A549 treated with RU486 at 1 μM for 4 hours (cell line): ENCODE measurements at places on chromosomes 11 and 22. TPM values are rescaled to one million over a fixed set of nuclear protein-coding genes. Genes with fewer than 3 reads are reported as not detected.

The TSSK2 gene
- total RNA-seq, result not detected in 5 replicates

The APOA5 gene
- not detected in 5 replicates for total RNA-seq

The MAPK8IP2 gene
- total RNA-seq, result 2.2 to 4.2 TPM (median 3.8 TPM) in 5 replicates

The SLN gene
- 0.64 to 1.5 TPM (median 0.97 TPM) in 5 replicates for total RNA-seq

The SUSD2 gene
- 49.5 to 67.2 TPM (median 59.6 TPM) in 5 replicates for total RNA-seq

The LDHAL6A gene
- not detected in 5 replicates for total RNA-seq

The OR5A1 gene
- not detected in 5 replicates for total RNA-seq

The PHOX2A gene
- not detected in 5 replicates for total RNA-seq

The TBX10 gene
- not detected in 5 replicates for total RNA-seq

The OR52A1 gene
- total RNA-seq, result not detected in 5 replicates

The RBMXL2 gene
- total RNA-seq, result not detected in 5 replicates

The P4HA3 gene
- total RNA-seq, result 29.5 to 52.9 TPM (median 41.6 TPM) in 5 replicates

The MOGAT2 gene
- total RNA-seq, result not detected in 5 replicates

The GNG3 gene
- total RNA-seq, result not detected in 5 replicates
